ENCODE measurements at places on chromosomes 11 and 22.

DNA sequence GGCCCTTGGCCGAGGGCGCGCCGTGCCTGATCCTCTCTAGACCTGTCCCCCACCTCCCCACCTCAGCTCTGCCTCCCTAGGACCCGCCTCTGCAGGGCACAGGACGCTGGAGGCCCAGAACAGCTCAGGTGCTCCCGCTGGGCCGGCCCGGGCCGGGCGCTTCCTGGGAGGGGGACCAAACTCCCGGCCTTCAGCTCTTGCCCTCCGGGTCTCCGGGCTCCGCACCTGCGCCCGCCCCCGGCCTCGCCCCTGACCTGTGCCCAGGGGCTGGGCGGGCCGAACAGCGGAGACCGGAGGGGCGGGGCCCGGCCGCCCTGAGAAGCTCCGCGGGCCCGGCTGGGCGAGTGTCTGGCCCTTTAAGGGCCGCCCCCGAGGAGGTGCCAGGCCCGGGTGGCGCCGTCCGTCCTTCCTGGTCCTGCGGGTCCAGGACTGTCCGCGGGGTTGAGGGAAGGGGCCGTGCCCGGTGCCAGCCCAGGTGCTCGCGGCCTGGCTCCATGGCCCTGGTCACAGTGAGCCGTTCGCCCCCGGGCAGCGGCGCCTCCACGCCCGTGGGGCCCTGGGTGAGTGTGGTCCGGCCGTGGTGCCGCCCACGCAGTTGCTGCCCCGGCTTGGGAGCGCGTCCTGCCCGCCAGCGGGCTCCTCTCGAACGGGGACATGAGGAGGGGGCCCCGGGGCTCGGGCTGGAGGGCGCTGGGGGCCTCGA lies at the start of gene SSH3:
Gene SSH3, plus strand, starts transcription at position 399 of the 703 bp plus-strand sequence. Its CDS starts 96 bp downstream, at position 495.
- peak; percentile 69 for DNase-seq

GRCh38 chr11:92627615-92628256 lies 341.7 kb upstream of the MTNR1B start:
- no peak for DNase-seq

- no peak for DNase-seq
These were observed 29.4 kb upstream of the XKR3 start for GRCh38 chr22:16854631-16855030.

DNA sequence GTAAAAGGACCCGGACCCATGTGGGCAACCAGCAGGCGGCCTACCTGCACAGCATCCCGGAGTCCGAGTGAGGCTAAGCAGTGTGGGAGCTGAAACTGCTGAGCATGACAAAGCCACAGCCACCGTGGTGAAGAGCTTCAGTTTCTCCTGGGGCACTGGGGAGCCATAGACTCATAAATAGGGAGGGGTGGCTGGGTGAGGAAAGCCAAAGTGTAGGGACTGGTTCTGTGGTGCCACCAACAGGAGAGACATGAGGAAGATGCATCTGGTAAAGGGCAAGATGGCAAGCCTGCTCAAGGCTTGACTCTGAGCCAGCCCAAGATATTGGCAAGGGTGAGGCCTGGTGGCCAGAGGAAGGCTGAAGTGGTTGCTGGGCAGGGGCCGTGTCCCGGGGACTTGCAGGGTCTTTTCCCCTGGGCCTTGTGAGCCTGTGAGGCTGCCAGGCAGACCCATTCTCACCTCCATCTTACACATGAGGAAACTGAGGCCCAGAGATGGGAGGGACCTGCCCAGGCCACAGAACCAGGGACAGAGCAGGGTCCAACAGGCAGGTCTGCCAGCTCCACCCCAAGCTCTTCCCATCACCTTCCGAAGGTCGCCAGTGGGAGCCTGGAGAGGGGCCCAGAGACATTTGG lies 30.4 kb downstream of the CYTH4 start:
- DNase-seq: peak; percentile 51

DNA sequence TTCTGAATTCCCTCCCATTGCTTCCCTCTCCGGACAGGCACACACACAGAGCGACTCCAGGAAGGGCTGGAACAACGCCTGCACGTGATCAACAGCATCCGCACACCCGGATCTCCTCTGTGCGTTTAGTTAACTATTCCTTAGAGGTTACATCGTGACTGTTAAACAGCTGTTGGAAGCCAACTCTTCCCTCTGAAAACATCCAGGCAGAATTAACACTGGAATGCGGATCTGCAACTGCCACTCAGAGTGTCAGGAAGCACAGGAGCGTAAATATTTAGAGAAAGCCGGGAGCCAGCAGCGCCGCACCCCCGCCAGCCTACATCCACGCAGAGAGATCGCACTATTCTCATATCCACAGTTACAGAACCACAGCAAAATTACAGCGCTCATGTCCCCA lies 46.2 kb downstream of the SHANK2 start:
- no peak for DNase-seq

- DNase-seq: no peak
These were observed 129.3 kb upstream of the NECTIN1 start for GRCh38 chr11:119858288-119858687.

GRCh38 chr22:46006379-46007002 lies 29.5 kb upstream of the WNT7B start:
- peak; percentile 96 for DNase-seq

- DNase-seq: peak; percentile 37
These were observed 35.3 kb upstream of the POU2AF1 start for GRCh38 chr11:111414267-111414931.

GRCh38 chr22:27476729-27477128 lies 324.8 kb downstream of the MN1 start:
- DNase-seq: no peak

DNA sequence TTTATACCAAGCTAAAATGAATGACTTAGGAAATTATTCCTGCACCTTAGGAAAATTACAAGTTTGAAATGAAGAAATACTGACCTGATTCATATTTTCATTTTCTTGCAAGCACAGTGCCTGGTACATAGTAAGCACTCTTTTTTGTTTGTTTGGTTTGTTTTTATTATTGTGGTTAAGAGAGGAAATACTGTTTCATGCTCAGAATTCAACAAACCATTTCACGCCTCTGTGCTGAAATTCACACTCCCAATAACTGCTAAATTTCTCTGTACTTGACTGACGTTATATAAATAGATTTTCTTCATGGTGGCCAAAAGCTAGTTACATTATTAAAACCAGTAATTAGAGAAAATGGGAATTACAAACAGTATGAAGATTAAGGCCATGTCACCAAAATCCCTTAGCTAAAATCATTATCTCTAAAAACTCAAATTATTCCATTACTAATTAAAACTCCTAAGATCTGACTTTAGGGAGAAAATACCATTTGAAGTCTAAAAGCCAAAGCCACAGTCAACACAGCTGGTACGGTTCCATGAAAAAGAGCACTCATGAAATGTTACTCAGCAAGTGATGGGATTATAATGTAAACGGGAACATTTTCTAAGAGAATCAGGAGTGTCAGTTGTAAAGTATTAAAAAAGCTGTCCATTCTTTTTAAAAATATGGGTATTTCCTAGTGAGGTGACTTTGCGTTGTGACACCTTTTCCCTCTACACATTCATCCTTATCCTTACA lies 77.8 kb upstream of the DDI1 start:
- no peak for DNase-seq
